ENCODE measurements at places on chromosomes 5 and 9.

DNA sequence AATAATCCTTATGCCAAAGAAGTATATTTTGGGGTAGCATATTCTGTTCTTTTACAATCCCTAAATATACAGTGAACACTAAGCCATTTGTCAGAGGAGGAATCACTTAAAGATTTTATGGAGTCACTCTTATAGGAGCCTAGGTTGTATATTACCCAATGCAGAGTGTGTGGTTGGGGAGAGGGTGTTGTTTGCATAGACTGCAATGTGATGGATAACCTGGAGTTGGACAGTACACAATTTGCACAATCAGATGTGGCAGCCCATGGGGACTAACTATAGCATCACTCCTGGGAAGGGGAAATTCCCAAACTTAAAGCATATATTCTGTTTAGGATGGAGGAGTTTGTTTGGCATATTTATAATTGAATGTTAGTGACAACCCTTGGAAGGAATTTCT, 9.6 kb upstream of the NDFIP1 start:
- DNase-seq = no peak

GRCh38 chr5:110549301-110549700, 177.2 kb downstream of the TMEM232 start:
- DNase-seq = no peak

DNA sequence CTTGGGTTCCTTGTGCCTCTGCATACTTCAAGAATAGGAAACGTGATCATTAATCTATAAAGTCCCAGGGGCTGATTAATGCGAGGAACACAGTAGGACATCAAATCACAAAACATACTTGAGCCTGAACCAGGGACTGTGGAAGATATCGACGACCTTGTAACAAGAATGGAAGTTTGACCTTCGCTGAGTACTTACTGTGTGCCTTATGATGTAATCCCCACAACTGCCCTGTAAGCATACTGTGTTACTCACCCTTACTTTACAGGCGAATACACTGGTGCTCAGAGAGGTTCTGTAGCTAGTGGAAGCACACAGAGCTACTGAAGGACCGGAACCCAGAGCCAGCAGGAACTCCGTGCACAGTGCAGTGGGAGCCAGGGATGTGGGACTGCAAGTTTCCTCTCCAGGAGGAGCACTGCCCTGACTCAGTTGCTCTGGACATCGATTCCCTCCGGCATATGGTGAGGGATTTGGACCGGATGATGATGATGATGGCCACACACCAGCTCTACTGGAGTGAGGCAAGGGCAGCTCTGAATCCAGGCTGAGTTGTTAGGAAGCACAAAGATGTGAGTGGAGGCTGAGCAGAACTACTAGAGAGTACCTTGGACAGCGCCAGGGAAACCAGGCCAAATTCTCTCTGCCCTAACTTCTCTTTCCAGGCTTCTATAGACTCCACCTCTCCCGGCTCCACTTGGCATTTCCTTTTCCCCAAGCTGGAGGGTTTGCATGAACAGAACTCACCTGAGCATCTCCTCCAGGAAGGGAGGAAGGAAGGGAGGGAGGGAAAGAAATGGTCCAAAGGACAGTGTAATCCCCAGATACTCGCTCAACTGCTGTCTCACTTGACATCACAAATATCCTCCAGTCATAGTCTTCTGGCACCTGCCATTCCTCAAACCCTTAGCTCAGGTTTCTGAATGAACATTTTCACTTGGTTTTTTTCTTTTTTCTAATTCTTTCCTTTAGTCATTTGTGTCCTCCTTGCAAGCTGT, 1.5 kb upstream of the GABBR2 start:
- no peak for DNase-seq

GRCh38 chr9:14309403-14309802, 4.5 kb downstream of the NFIB start:
- DNase-seq = no peak

DNA sequence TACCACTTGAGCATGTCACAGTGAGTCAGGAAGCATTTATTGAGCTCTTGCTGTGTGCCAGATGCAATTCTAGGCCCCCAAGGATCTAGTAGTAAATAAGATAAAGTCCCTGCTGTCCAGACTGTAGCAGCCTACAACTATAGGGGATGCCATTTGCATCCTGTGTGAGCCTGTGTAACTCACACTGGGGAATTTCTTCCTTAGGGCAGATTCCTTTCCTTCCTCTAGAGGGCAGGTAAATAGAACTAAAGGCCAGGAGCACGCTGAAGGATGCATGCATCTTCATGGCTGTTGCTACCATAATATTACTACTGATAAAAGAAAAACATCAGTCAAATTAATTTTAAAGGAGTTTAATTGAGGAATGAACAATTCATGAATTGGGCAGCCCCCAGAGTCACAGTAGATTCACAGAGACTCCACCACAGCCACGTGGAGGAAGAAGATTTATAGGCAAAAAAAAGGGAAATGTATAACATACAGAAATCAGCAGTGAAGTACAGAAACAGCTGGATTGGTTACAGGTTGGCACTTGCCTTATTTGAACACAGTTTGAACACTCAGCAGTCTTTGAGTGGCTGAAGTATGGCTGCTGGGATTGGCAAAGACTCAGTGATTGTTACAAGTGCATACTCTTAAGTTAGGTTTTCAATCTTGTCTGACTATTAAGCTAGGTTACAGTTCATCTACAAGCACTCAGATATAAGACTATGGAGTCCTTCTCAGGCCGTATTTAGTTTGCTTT, 98.9 kb downstream of the ACTL7B start:
- no peak for DNase-seq

- no peak for DNase-seq
Observed at GRCh38 chr5:40991981-40992559, 79.1 kb downstream of the MROH2B start.

DNA sequence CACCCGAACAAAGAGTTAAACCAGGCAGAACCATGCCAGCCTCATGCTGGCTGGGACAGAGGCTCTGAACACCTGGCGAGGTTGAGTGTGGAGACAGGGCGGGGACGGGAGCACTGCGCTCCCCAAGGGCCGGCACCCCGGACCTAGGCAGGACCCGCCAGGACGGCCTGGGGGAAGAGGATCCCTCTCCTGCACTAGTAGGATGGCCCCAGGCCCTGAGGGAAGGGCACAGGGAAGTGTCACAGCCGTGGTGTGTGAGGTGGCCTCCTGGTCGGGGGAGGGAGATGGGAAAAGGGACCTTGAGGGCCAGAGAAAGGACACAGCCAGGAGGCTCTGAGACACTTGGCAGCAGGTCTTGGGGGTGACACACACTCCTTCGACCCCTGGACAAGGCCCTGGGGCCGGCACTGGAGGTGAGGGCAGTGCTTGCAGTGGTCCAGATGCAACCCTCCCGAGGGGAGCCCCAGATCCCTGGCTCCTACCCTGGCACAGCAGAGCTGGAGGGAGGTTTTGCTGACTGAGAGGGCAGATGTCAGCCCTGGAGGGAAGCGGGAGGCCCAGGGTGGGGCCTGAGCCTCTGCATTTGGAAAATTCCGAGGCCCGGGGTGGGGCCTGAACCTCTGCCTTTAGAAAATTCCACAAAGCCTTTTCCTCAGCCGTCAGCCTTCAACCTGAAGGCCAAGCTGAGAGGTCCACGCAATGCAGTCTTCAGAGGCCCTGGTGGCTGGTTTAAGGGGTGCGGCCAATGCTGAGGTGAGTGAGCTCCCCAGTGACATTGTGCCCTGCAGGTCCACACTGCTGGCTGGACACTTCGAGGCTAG, 24.8 kb upstream of the TERT start:
- no peak for DNase-seq

DNA sequence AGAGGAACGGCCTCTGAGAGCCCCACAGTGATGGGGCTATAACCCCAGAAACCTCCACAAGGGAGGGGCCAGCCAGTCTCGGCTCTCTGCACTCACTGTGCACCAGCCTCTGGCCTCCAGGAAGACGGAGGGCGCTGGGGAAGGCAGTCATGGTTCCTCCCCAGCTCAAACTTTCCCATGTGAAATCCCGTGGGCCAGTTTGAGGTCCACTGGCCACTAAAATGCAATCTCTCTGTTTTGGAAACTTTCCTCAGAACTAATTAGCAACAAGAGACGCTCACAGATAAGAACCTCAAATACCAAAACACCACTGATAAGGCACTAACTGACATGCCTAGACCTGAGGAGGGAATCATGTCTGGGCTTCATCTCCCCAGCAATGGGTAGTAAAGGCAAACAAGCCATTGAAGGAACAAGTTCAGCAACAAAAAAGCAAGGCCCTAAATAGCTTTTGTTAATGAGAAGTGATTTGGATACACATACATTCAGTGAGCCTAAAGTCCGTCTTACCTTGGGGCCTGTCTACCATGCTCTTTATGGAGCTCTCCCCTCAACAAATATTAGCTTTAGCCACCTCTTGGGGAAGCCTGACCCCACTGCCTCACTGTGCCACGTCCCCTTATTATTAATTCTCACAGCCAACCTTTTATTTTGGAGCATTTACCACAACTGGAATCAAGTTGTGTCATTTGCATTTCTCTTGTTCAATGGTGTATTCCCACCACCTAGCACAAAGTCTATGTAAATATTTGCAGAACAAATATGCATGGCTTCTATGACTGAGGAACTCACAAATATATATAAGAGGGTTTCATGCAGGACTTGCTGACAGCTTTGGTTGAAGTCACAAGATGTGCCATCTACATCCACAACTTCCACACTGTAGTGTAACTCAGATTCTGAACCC, 56.1 kb upstream of the GLRX start:
- no peak for DNase-seq

GRCh38 chr5:111248571-111248970, 24.4 kb downstream of the CAMK4 start:
- DNase-seq = no peak
